H4 (cell line): ENCODE measurements at places on chromosomes 1 and 21. TPM values are rescaled to one million over a fixed set of nuclear protein-coding genes. Genes with fewer than 3 reads are reported as not detected.
A peak's percentile ranks its signal among the peaks of the same experiment; 100 is the strongest.

GRCh38 chr1:66331658-66332547 is 202.1 kb upstream of the SGIP1 start:
- DNase-seq: peak; percentile 89

DNA sequence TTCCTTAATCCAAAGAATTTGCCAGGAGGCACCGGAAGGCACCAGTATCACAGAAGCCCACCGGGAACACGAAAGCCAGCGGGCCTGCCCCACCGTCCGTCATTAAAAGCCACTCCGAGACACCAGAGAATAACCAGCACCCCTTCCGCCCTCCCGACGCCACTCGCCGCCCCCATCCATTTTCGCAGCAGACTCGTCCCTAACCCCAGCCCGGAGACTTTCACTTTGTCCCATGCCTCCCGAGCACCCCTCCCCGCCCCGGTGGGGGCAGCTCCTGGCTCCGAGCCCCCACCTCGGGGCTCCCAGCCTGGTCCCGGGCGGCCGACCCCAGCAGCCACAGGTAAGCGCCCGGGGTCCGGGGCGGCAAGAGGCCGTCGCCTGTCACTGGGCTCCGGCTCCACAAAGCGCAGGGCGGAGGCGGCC is 105.4 kb downstream of the SLC45A1 start:
- DNase-seq: no peak

GRCh38 chr1:145962157-145963102 is 1.9 kb downstream of the ANKRD34A start:
- no peak for DNase-seq

DNA sequence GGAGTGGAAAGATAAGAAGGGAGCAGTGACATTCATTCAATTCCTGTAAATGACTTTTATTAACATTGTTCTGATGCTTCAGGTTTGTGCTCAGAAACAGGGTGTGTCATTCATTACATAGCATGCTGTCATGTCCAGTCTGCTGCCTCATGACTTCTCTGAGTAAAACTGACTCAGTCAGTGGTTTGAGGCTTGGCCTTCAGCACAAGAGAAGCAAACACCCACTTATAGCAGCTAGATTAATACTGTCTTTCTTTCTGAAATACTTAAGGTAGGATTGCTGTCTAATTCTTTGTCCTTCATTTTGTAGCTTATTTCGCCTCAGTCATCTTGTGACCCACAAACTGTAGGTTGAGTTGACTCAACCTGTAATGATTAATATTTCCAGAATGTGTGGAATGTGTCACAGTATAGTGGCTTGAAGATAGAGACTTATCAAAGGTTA is 32.9 kb downstream of the RASAL2 start:
- peak; percentile 60 for DNase-seq

- DNase-seq: peak; percentile 3
Observed at GRCh38 chr1:1003618-1004419, 3.9 kb upstream of the HES4 start.

CD34 gene
- total RNA-seq: 0.06 TPM in 1 of 2 replicates, not detected in the other

NBPF14 gene
- total RNA-seq: 7.3 and 8.0 TPM in 2 replicates

DNA sequence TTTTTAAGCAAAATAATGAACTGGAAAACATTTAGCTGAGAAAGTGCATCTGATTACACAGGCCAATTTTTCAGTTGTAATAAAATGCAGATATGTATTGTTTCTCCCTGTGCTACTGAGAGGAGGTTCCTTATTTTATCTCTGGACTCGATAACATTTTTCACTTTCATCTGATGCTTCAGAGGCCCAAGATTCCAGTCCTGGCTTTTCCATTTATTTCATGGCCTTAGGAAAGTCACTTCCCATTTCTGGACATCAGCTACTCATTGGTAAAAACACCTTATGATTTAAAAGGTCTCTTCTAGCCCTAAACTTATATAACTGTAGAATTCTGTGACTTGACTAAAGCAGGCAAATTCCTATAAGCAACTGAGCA is 203.5 kb downstream of the HHAT start:
- DNase-seq: no peak

- no peak for DNase-seq
Observed at GRCh38 chr21:20026543-20026942, 971.7 kb upstream of the NCAM2 start.

- DNase-seq: no peak
Observed at GRCh38 chr21:37620401-37620800, 253.8 kb downstream of the DYRK1A start.

DNA sequence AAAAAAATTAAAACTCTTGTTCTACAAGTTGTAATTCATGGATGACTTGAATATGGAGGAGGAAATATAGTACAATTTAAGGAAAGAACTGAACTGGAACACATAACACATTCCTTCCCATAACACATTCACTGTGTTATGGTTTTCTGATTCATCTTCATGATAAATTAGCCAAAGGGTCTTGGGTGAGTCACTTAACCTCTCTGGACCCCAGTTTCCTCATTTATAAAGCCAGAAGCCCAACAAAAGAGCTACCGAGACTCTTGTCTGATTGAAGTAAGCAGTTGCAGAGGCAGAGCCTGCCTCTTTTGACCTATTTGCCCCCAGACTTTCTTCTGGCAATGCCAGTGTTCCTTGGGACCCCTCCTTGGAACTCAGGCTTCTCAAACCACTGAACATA is 161.9 kb upstream of the KCTD3 start:
- no peak for DNase-seq

DNA sequence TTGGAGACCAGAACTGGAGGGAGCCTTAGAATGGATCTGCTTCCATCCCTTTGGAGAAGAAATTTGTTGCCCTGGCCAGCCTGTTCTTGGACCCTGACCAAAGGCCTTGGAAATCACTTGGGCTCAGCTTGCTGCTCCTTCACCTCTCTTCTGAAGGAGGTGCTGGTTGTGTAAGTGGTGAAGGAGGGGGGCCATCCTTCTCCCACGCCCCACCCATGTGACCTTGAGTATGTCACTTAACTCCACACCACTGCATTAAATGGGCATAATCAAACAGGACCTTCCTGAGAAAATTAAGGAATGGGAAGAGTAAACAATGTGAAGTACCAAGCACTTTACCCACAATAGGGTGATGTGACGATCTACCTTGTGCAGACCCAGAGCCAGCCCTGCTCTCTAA is 68.3 kb upstream of the GJB5 start:
- DNase-seq: no peak

GRCh38 chr1:18922319-18922726 is 20.0 kb upstream of the ALDH4A1 start:
- peak; percentile 88 for DNase-seq

GRCh38 chr1:208747979-208748378 is 503.8 kb upstream of the PLXNA2 start:
- no peak for DNase-seq

IL6R gene
- 6.6 and 7.3 TPM in 2 replicates for total RNA-seq

- DNase-seq: no peak
Observed at GRCh38 chr1:214990619-214991018, 91.9 kb upstream of the KCNK2 start.

GRCh38 chr1:82160903-82161302 is 360.2 kb downstream of the ADGRL2 start:
- no peak for DNase-seq

EPHA10 gene
- total RNA-seq: not detected in 2 replicates

GRCh38 chr1:54372978-54373377 is 33.2 kb downstream of the SSBP3 start:
- no peak for DNase-seq

- no peak for DNase-seq
Observed at GRCh38 chr1:31981972-31982371, 31.7 kb upstream of the KHDRBS1 start.

TTC34 gene
- total RNA-seq: 0.10 and 0.12 TPM in 2 replicates

DNA sequence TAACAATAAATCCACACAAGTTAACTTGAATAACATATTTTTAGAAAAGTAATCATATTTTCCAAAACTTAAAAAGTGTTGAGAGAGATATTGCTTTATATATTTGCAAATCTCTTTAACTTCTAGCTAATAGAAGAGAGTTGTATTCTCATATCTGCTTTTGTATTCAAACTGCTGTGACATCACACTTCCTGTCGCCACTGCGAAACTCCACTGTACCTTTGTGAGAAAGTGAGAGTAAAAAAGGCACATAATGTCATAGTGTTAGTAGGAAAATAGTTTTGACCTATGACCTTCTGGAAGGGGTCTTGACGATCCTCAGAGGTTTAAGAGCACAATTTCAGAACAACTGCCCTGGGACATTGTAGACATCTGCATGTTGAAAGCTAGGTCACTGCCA is 21.6 kb downstream of the AK5 start:
- DNase-seq: no peak

MYOG gene
- total RNA-seq: not detected in 2 replicates

FCGR1A gene
- not detected in 2 replicates for total RNA-seq

SPATA45 gene
- 0.75 TPM in 1 of 2 replicates, not detected in the other for total RNA-seq

TCEA3 gene
- 0.72 and 0.76 TPM in 2 replicates for total RNA-seq

DNA sequence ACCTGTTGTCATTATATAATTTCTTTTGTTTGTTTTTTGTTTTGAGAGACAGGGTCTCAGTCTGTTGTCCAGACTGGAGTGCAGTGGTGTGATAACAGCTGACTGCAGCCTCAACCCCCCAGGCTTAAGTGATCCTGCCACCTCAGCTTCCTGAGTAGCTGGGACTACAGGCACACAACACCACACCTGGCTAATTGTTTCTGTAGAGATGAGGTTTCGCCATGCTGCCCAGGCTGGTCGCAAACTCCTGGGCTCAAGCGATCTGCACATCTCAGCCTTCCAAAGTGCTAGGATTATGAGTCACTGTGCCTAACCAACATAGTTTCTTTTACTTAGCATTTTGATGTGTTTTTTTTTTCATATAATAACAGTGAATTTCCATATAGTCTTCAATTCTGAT is 50.4 kb upstream of the FCRL4 start:
- DNase-seq: no peak

DNA sequence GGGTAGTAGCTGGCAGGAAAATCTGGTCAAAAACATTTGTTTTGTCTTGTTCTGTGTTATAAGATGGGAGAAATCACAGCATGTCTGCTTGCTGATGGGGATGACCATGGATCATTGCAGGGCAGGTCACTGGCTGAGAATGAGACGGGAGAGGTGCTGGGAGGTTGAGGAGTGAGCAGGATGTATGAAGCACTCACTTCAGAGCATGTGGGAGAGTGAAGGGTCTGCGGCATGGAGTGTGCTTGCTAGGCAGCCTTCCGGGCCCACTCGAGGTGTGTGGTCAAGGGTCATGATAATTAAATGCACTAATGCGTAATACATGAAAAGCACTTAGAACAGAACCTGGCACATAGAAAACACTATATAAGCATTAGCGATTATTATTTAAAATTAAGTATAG is 42.0 kb upstream of the SPOCD1 start:
- DNase-seq: no peak

- DNase-seq: no peak
Observed at GRCh38 chr1:231108516-231109302, 53.1 kb upstream of the TRIM67 start.
